Activated T-cell treated with anti-CD3 and anti-CD28 coated beads for 24 hours (primary cell): ENCODE measurements at places on chromosomes 6 and 20.

- no peak for DNase-seq
Measured at GRCh38 chr6:37897818-37898515, 78.4 kb downstream of the ZFAND3 start.

- DNase-seq, result peak; percentile 3
Measured at GRCh38 chr6:136846046-136846445, 23.7 kb downstream of the PEX7 start.

DNA sequence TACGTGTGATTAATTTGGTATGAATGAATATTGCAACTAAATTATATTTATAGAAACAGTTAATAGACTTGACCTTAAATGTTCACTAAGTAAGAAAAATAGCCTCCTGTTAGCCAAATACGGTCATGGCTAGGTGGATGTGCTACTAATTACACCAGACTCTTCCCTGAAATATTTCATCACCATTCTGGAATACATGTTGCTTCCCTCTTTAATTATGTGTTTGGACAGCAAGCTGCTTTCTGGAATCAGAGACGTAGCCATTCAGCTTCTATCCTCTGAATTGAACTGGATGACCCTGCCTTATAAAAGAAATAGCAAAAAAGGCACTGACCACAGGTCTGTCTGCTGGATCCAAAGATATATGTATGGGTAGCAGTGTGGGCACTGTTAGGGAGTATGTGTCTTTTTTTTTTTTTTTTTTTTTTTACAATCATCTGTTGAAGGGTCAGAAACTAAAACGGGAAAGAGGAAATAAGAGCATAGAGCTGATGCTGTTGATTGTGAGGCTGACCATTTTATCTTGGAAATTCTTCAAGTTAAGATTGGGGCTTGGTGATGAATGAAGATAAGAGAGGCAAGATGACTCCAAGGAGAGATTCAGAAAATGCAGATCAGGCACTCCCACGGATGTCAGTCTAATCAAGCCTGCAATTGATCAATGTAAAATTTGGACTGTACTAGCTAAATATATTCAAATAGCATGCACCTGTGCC is 283.2 kb upstream of the HSF2 start:
- no peak for DNase-seq

GRCh38 chr20:1418350-1418749 is 25.5 kb upstream of the FKBP1A start:
- DNase-seq, result no peak

- DNase-seq, result no peak
Measured at GRCh38 chr20:41057999-41058673, 29.5 kb downstream of the TOP1 start.

GRCh38 chr6:43796168-43796567 is 26.2 kb downstream of the VEGFA start:
- DNase-seq, result no peak

DNA sequence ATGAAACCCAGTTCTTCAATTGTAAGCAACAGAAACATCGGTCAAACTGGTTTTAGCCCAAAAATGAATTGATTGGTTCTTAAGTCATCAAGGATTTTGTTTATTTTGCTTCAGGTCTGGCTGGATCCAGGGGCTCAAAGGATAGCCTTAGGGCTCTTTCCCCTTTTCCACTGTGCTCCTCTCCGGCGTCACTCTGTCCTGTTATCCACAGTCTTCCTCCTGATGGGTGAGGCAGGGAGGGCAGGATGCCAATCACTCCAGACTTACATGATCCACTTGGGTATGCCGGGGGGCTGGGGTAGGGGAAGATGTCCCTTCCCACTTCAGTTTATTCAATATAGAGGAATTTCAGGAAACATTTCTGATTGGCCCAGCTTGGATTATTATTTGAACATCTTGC is 40.0 kb downstream of the PLAGL2 start:
- no peak for DNase-seq

DNA sequence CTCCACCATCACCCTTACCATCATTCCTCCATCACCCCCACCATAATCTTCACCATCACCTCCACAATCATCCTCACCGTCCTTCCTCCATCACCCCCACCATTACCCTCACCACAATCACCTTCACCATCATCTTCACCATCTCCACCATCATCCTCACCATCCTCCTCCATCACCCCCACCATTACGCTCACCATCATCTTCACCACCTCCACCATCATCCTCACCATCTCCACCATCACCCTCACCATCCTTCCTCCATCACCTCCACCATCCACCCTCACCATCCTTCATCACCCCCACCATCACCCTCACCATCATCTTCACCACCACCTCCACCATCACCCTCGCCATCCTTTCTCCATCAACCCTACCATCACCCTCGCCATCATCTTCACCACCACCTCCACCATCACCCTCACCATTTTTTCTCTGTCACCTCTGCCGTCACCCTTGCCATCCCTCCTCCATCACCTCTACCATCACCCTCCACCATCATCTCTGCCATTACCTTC is 33.1 kb upstream of the MPC1 start:
- no peak for DNase-seq

- DNase-seq, result no peak
Measured at GRCh38 chr6:112563368-112563767, 216.2 kb downstream of the RFPL4B start.

DNA sequence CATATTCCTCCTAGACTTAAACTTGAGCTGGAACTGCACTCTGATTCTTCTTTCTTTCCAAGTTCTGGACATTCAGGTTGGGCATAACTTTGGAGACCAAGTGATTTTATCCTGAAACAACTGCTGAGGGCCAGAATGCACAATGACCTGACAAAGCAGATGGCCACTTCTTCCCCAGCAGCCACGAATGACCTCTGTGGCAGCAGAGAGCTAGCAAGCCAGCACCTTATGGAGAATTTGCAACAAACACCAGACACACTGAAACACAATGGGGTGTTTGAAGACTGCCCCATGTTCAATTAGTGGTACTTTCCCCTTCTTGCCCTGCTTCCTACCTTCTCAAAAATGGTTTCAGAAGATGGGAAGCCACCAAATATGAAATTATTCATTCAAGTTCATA is 4.2 kb upstream of the TENT5A start:
- DNase-seq, result no peak

DNA sequence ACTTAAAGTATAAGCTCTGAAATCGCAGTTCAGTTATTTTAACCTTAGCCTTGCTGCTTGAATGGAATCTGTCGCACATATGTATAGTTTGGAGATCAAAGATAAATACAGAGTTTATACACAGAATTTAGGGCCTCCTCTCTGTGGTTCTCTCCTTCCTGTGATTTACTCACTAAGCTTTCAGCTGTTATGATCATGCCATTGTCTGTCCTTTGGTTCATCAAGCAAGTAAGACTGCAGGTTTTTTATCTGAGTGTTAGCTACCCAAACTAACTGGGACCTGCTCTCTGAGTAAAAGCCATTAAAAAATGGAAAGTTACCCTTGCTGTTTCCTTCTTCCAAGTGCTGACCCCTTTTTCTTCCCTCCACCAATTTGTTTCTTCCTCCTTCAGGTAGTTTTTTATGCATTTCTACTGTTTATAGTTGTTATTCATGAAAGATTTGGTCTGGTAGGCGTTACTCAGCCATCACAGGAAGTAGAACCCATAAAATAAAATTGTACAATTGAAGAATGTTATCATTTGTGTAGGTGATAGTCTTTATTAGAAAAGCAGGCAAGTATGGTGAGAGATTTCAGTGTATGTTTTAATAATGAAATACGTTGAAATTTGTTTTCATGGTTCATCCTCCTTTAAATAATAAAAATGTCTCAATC is 33.7 kb upstream of the SUMO4 start:
- no peak for DNase-seq
